Epithelial cell of esophagus (primary cell): ENCODE measurements at places on chromosomes 16 and 17.

DNA sequence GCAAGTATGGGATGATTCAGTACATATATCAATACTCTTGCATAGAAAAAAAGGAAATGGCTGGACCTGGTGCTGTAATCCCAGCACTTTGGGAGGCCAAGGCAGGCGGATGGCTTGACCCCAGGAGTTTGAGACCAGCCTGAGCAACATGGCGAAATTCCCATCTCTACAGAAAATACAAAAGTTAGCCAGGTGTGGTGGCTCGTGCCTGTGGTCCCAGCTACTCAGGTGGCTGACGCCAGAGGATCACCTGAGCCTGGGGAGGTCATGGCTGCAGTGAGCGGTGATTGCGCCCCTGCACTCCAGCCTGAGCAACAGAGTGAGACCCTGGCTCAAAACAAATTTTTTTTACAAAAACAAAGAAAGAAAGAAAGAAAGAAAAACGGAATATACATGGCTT is 7.1 kb upstream of the SGF29 start:
- no peak for DNase-seq

DNA sequence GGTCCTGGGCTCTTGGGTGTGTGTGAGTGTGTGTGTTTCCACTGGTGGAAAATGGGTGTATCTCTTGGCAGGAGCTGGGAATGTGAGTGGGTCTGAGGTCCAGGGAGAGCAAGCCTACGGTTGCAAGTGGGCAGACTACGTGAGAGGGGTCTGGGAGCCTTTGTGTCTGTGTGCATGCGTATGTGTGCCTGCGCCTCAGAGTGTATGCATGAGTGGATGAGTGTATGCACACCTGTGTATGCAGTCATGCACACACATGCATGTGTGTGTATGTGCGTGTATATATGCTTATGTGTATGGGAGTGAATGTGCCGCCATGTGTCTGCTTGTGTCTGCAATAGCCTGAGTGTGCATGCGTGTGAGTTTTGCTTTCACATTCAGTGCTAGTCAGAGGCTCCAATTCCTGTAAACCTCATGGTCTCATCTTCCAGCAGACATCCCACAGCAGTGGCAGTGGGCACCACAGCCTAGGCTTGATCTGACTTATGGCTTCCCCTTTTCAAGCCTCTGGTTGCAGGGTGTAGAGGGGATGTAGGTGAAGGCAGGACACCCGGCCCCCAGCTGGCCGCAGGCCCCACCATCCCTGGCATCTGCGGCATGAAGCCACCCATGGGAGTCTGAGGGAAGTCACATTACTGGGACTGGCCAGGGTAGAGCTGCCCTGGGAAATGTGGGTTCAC is 19.7 kb upstream of the RMI2 start:
- DNase-seq: no peak

GRCh38 chr17:7502987-7503386 is 18.8 kb downstream of the POLR2A start:
- no peak for DNase-seq

DNA sequence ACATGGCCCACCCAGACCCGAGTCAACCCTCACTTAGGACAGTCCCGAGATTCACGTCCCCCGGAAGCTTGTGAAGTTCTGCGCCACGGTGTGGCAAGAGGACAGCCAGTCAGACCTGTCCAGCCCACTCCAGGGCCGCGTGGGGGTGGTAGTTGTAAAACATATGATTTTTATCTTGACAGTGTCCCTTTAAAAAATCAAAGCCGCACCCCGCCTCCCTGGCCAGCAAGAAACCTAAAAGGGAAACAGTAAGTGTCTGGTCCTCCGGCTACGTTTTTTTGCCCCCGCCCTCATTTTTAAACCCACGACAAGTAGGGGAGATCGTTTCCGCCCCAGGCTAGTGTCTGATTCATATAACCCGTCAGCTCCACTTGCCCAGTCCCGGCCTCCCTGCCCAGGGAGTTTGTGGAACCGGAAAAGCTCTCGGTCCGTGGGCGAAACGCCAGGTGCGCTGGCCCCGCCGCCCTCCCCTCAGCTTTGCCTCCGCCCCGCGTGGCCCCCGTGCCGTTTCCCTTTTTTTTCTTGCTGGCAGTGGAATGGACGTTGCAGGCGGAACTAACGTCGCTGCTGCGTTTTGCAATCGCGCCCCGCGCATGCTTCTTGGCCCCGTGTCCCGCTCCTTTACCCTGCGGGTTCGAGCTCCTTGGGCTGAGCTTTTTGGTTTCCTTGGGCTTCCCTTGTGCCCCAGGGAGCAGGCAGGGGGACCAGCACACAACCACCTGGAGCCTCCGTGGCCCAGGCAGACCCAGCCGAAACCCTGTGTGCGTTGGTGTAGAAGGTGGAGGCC is 13.3 kb upstream of the NUDT16L1 start:
- peak; percentile 97 for DNase-seq

- peak; percentile 98 for DNase-seq
These were observed 22.2 kb downstream of the TBX4 start for GRCh38 chr17:61474235-61474927.

DNA sequence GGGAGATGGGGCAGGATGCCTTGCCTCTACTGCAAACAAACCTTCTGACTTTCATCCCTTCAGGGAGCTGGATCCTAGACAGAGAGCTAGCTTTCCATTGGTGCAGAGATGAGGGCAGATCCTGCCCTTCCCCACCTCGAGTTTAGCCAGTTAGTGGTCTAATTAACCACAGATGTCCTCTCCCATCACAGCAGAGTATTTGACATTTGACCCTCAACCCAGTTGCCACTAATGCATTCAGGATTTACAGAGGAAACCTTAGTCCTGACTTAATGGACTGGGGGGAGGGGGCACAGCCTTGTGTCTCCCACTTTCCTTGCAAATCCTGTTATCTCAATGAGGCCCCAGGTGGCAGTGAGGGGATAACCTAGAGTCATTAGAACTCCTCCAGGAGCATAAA is 10.2 kb downstream of the PIP4K2B start:
- DNase-seq: no peak

- peak; percentile 85 for DNase-seq
These were observed 198.9 kb downstream of the ZFHX3 start for GRCh38 chr16:72848759-72849664.

DNA sequence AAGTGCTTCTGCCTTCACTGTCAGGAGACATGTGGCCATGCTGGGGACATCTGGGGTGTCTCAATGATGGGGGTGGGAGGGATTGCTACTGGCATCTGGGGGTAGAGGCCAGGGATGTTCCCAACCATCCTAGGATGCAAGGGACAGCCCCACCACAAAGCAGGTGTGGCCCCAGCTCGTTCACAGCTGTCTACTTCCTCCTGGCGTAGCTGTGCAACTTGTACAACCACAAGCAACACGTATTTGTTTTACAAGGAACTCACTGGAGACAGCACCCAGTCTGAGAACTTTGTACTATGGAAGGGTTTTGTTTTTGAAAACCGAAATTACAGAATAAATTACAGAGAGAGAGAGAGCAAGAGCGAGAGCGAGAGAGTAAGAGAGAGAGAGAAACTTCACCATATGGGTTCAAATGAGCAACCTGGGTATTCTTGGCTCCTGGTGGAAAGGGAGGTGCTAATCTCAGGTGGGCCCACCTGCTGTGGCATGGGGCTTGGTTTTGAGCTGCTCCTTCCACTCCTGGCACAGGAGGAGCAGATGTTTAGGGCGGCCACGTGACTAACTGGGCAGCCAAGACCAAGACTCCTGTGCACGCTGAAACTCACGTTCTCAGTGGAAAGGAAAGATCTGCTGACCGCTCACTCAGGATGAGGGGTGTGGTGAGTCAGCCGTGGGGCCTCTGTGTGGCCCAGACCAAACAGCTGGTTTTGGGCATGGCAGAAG is 17.5 kb upstream of the TNFRSF13B start:
- DNase-seq: no peak

DNA sequence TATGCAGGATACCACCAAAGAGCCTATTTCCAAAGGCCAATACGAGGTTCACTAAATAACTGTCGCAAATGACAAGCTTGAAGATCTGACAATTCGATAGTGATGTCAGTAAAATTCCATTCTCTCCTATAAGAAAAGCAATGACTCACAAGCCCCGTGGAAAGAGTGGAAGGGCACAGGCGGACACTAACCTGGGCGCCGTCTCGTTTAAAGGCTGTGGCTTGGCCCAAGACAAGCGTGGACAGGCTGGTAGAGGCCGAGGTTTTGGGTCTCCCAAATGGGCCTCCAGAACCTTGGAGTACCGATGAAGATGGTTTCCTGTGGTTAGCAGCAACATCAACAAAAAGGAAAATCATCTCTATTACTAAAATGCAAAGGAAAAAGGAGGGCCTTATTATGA is 16.5 kb upstream of the SLC38A8 start:
- DNase-seq: no peak

- DNase-seq: peak; percentile 83
These were observed at the start of gene GRB7 for GRCh38 chr17:39737760-39738567. Gene GRB7 (plus strand): TSS chr17:39737938. CDS start chr17:39742302, 4,364 bp downstream.

DNA sequence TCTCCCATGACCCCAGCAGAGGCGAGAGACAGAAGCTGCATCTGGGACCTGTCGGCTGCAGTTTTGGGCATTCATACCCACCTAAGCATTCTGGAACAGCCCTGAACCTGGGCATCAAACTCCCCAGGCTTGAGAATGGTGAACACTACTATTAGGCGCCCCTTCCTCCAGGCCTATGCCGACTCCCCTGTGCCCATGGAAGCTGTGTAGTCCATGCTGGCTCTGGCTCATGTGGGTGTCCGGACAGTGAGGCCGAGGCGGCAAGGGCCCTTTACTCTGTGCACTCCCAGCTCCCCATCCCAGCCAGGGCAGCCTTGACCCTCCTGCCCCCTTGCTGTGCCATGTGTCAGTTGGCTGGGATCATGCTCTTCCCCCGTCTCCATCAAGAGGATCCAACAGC is 89.0 kb upstream of the TOB1 start:
- DNase-seq: no peak

DNA sequence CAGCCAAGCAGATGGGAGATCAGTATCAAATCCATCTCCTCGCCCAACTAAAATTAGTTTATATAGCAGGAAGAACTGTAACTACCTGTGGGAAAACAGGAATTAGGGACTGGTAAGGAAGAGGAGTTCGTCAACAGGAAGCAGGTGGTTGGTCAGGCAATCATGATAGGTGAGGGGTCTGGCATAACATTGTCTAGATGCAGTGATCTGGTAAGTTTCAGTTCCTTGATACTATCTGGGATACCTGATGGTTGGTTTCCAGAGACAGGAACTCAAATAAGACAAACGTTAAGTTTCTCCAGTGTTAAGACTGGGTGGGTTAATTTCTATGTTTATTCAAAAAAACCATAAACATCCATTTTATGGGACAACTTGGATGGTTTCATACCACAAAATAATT is 53.8 kb downstream of the CEP112 start:
- DNase-seq: no peak

DNA sequence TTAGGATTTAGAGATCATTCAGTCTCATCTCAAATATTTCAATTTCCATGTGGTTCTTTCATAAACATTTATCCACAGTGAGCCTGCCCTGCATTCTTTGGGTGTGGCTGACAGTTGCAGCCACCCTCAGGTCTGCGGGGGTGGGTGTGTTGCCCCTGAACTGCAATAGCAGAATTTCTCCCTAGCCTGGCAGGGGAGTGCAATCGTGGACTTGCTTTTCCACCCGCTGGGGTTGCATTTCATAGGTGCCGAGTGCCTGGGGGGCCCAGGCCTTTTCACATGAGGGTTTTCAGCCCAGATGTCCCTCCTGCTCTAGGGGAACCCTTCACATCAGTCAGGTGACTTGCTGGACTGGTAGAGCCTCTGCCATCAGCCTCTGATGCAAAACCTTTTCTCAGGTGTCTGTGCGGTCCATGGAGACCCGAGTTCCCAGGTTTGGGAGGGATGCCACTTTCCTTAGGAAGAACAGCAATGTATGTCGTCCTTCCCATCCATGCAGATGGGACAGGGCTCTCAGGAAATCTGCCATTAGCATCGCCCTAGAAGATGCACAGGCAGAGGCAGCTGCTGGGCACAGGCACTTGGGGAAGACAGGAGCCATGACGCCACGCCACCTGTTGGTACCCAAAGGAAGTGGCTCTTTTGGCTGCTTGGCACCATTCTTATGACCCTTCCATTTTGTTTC is 2.4 kb upstream of the USP36 start:
- peak; percentile 60 for DNase-seq

DNA sequence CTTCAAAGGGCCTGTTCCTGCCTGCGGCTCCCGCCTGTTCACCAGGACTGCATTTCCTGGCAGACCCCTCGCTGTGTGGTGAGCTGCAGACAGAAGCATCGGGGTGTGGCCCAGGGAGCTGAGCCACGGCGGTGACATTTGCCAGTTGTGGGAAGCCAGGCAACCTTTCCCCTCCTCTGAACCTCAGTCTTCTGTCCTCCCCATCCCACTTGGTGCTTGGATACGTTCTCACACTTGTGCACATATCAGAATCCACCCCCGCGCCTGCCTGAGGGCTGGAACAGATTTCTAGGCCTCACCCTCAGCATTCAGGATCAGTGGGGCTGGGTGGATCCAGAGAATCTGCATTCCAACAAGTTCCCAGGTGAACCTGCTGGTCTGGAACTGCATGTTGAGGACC is 63.5 kb downstream of the CRISPLD2 start:
- DNase-seq: peak; percentile 60

- DNase-seq: no peak
These were observed 48.7 kb downstream of the SF3B3 start for GRCh38 chr16:70572050-70572925.

DNA sequence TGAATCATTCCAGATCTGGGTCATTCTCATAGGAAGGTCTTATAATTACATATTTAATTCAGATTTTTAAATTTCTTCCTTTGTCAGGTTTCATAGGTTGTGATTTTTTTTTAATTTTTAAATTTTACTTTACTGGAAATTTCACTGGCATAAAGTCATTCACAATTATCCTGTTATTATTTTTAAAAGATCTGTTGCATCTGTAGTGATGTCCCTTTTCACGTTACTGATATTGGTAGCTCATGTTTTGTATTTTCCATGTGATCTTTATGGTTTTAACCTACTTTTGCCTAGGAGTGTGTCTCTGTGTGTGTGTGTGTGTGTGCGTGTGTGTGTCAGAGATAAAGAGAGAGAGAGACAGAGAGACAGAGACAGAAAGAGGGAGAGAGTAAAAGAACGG is 216.6 kb upstream of the KCNJ16 start:
- DNase-seq: no peak

- peak; percentile 100 for DNase-seq
These were observed at the start of the genes ZNF646 and ZNF668 for GRCh38 chr16:31073970-31074813. Gene ZNF646 (plus strand): TSS chr16:31074422. CDS start chr16:31076325, 1,903 bp downstream. Gene ZNF668 (minus strand): TSS chr16:31074240. CDS start chr16:31064459, 9,781 bp downstream.

- DNase-seq: peak; percentile 82
These were observed 106.7 kb downstream of the CMIP start for GRCh38 chr16:81551151-81551808.

DNA sequence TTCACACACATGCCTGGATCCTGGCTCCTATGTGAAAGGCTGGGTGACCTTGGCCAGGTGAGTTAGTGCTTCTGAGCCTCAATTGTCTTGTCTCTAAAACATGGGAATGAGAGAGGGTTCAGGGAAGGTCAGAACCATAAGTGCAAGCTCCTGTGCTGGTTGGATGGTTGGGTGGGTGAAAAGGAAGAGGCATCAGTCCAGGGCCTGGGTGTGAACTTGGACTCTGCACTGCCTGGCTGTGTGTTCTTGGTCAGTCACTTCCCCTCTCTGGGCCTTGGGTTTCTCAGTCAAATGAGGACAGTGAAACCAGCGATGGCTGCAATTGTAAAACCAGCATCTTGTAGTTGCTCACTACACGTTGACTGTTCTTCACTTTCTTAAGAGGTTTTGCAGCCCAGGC is 643 bp upstream of the KCNG4 start:
- no peak for DNase-seq

GRCh38 chr17:41452281-41452680 is 11.5 kb upstream of the KRT38 start:
- no peak for DNase-seq
